ENCODE measurements at places on chromosomes 1 and 21.

- DNase-seq = no peak
These were observed 133.5 kb downstream of the URB2 start for GRCh38 chr1:229759586-229759985.

DNA sequence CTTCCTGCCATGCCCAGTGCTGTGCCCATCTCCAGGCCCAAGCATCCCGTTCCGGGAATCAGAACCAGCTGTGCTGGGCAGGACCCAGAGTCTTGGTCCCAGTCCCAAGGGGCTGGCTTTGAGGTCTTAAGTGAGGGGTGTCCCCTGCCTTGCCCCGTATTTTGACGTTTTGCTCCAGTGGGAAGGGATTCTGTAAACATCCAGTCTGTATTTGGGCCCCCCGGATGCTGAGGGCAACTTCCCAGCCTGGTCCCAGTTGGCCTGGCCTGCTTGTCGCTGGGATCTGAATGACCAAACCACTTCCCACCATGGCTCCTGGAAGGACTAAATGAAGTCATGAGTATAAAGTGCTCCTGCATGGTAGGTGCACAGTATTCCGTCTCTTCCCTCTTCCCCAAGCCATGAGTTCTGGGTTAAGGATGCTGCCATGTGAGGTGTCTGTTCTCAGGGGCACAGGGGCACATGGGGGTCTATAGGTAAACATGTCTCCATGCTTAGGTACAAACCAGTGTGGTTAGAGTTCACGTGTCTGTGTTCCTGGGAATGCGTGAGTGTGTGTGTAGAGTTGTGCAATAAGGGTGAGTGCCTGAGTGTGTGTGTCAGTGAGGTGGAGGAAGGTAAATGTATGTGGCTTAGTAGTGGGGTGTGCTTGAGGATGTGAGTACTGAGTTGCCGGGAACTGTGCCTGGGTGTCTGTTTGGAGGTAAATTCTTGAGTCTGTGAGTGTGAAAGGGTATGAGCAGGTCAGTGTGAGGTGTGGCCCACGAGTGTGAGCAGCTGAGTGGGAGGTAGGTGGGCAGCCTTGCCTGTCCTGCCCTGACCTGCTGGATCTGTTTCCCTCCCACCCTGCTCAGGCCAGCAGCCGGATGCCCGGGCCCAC, 1.5 kb downstream of the B4GALT2 start:
- DNase-seq = no peak

DNA sequence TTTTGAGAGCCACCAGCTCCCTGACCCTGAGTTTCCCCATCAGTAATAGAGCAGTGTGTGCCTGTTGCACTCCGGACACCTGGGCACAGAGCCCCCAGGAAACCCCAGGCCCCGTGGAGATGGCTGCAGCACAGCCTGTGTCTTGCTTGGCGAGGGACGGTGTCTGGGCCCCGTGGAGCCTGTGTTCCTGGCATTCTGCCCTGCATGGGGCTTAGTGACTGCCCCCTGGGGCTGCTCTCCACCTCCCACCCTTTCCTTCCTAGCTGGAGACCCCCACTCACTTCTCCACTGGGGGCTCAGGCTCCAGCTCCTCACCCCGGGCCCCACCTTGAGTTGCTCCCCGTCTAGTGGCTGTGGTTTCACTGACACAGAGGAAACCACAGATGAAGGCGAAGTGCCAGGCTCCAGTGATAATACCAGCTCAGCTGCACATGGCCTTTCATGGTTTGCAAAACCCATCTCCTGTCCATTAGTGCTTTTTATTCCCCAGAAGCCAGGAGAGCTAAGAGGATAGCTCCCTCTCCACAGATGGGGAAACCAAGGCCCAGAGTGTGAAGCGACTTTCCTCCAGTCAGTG, 39.4 kb downstream of the DMRTB1 start:
- no peak for DNase-seq

DNA sequence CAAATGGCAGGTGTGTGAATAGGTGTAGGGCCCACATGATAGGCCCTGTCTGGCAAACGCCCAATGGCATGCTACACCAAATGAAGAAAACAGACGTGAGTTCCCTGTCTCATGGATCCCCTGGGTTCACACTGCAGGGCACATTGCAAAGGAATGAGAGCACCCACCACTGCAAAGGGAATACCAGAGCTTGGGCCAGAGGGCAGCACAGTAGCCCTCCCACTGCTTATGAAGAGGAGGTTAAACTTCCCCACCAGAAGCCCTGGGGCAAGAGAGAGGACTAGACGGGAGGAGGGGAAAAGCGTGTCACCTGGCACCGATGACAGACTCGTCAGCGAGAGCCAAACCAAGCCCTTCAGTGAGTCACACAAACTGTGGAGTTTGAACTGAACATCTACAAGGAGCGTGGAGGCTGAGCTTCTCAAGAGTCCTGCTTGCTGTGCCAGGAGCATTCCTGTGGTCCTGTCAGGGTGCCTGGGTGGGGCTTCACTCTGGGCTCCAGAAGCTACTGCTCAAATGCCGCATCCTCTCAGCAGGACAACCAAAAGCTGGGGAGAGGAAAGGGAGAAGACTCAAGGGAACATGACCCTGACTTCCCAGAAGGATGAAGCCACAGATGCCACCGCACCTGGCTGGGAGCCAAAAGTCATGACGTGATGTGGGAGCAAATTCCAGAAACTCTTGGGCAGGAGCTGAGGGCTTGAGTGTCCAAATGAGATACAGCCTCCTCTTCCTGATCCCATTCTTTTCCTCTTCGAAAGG, 61.1 kb downstream of the TOMM20 start:
- DNase-seq = no peak

DNA sequence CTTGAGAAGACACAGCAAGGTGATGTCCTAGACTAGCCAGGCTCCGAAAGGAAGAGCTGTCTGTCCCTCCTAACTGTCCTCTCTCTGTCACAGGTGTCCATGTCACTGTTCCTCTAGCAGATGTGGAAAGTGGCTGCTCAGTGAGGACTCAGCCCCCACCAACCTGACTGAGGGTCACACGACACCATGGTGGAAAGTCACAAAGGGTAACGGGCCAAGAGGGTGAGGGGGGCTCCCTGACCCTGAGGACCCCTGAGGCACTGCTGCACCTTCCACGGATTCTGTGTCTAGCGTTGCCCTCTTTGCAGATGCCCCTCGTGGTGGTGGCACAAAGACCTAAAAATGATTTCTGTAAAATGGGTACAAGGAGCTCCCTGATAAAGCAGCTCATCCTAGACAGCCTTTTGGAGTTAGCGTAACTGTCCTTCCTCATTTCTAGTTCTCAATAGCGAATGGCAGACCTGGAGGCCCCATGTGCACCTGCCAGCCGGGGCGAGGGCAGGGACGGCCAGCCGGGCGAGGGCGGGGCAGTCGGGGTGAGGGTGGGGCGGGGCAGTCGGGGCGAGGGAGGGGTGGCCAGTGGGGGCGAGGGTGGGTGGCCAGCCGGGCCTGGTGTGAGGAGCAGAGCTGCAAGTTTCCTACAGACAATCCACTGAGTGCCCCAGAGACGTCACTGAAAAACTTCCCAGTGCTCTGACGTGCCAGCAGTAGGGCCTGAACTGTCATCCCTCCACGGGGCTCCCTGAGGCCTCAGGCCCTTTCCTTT, 23.4 kb downstream of the POFUT2 start:
- no peak for DNase-seq

GRCh38 chr1:92117526-92117925, 37.4 kb downstream of the BTBD8 start:
- DNase-seq = no peak

All from GM20000 (cell line).